ENCODE measurements at places on chromosomes 11 and 22.

- DNase-seq: no peak
These were observed 101.9 kb downstream of the MRTFA start for GRCh38 chr22:40534379-40535188.

DNA sequence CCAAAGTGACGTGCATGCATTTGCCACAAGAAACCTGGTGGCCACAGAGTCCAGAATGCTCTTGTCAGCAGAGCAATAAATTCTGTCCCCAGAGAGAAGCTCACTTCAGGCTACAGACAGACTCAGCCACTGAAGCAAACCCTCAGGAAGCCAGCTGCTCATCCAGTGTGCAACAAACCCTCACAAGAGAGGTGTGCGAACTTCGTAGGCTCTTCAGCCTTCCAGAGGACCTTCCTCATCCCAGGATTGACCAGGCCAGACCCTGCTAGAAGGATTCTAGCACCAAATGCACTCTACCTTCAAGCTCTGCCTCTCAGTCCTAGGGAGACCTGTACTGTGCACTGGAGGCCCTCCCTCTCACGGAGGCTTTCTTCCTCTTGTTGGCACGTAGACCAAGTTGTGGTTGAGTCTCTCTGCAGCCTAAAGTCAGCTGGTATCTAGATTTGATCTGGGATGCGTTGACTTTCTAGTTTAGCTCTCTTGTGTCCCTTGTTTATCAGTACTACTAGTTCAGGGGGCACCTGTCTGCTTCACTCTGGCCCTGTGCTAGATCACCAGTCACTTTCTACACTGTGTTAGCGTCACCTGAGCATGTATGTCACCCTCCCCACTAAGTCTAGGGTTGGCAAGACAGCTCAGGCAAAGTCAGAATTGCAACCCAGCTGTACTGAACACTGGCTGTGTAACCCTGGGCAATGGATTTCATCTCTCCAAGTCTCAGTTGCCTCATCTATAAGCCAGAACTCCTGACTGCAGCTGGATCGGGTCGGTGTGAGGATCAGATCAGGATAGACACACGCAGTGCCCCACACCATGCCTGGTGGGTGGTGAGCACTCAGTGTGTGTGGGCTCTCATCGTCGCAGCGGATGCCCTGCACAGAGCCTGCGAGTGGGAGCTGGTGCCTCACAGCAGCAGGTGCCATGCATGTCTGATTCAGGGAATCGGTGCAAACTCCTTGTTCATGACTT, 22.1 kb upstream of the TMPRSS13 start:
- no peak for DNase-seq

- no peak for DNase-seq
These were observed 943 bp downstream of the DUSP8 start for GRCh38 chr11:1570896-1571759.

GRCh38 chr22:32691101-32691500, 110.4 kb upstream of the TIMP3 start:
- no peak for DNase-seq

DNA sequence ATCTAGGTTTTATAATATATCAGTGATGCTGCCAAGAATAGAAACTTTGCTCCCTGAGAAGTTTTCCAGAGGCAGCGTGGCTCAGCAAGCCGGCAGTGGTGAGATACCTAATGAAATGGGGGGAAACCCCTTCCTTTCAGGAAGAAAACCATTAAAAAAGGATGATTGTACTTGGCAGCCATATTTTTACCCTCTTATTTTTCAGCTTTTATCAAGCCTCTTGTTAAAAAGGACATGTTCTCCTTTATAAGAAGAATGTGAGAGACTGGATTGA, 9.0 kb upstream of the ME3 start:
- no peak for DNase-seq

GRCh38 chr11:123640029-123640428, 14.4 kb downstream of the SCN3B start:
- DNase-seq: no peak

DNA sequence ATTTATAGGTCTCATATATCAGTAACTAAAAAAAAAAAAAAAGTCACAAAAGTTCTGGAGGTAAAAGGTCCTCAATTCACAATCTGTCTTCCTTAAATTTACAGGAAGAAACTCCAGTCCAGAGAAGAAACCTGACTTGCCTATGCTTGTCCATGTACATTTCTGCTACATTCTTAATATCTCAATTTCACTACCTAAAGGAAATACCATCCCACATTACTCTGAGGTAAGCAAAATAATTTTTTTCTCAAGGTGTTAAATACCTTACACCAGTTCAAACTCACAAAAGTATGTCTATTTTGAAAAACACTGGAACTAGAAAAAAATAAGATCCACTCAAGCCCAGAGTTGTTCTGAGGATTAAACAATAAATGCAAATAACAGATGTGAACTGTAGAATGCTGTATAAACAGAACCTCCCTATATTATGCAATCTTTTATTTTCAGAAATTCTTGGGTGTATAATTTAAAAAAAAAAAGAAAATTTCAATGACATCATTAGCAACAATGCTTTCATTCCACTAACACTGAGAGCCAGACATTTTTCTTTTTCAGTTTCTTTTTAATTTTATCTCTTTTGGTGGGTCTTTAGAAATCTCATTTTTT, 49.9 kb upstream of the GDPD4 start:
- no peak for DNase-seq

DNA sequence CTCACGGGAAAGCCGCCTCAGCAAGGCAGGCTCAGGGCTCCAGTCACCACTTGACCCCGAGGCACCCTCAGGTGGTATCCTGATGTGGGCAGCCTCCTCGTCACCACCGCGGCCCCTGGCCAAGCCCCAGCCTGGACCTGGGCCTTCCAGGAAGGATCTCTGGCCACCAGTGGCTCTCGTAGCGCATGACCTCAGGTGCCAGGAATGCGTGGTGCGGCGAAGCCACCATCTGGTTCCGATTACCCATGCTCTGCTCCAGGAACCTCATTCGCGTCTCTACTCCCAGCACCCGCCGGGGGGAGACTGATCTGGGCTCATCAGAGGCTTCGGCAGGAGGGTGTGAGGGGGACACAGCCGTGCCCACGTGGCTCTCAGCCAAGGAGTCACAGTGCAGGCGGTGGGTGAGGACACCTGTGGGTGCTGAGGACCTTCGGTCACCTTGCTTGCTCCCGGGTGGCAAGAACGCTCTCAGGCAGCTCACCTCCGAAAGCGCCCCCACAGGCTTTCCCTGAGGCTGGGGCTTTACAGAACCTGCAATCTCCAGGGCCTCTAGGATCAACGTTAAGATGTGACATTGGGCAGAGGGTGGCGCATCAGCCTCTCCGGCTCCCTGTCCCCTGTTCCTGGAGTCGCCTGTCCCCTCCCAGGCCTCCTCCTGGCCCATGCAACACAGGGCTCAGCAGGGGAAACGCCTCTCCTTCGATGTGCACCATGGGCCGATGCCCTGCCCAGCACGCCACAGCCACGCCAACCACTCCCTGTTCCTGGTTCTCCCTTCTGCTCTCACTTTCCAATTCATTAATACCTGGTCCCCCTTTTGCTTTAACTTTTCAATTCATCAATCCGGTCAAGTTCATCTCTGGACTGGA, 39.0 kb downstream of the TBX1 start:
- DNase-seq: no peak

GRCh38 chr11:79466411-79466810, 25.6 kb upstream of the TENM4 start:
- no peak for DNase-seq

DNA sequence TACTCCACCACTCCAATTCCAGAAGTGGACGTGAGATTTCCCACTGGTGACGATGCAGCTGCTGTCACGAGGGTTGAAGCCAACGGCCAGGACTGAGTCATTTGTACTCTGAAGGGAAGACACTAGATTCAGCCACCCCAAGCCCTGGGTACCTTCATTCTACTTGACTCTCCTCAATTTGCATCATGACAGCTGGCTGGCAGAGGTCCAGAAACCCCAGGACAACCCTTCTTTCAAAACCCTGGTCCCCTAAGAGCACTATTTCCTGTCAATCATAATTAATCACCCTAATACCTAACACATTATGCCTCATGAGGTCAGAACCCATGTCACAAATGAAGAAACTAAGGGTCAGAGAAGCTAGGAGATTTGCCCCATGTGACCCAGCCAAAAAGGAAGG, 4.9 kb downstream of the EML3 start:
- no peak for DNase-seq

- DNase-seq: no peak
These were observed 19.9 kb downstream of the PACSIN2 start for GRCh38 chr22:42994917-42995562.

- DNase-seq: no peak
These were observed 7.7 kb downstream of the SLC37A2 start for GRCh38 chr11:125070699-125071254.

DNA sequence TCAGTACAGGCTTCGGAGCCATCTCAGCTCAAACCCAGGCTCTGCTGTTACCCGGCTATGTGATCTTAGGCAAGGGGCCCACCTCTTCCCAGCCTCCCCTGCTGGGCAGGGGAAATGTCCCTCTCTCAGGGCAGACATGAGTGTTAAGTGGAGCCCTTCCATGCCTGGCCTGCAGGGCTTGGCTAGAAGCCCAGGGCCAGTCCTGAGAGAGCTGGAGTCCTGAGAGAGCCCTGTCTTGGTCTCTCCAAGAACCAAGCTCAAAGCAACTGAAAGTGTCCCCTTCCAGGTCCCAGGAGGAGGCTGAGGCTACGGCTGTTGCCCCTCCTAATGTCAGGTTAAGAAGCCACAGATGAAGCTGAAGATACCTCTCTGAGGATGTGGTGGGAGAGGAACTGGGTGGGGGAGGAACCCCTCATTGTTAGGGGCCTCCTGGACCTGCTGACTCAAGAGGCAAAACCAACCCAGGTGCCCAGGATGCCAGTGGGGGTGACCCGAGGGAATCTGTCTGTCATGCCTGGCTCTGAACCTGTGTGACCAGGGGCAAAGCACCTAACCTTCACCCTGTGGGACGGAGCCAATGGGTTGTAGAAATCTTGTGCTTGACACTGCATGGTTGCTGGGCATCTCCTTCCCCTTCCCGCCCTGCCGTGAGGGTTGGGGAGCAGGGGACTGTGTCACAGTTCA, 4.2 kb downstream of the ZP1 start:
- no peak for DNase-seq

GRCh38 chr11:65493367-65494176, 5.3 kb upstream of the MALAT1 start:
- no peak for DNase-seq

GRCh38 chr11:72217841-72218240, 1.2 kb downstream of the FOLR2 start:
- no peak for DNase-seq

- DNase-seq: no peak
These were observed 9.6 kb upstream of the CERK start for GRCh38 chr22:46747646-46748045.

- no peak for DNase-seq
These were observed 446.6 kb downstream of the DLG2 start for GRCh38 chr11:85180528-85180927.

GRCh38 chr11:20034941-20035340, 125.3 kb downstream of the DBX1 start:
- DNase-seq: no peak

DNA sequence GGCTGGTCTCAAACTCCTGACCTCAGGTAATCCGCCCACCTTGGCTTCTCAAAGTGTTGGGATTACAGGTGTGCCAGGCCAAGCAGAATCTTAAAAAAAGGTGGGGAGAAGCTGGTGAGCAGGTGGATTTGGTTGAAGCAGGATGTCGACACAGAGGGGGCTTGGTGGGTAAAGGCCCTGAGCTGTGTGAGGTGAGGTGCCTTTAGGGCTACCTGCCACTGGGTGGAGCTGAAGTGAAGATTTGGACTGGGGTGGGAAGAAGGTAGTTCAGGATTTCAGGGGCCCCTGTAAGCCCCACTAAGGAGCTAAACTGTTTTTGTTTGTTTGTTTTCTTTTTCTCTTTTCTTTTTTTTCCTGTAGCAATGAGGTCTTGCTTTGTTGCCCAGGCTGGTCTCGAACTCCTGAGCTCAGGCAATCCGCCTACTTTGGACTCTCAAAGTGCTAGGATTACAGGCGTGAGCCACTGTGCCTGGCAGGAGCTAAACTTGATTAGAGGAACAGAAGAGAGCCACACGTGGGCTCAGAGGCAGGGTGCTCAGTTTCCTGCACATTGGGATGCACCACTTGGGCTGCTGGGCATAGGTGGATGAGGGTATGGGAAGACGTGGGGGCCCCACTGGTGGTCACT, 6.0 kb downstream of the P2RX6 start:
- DNase-seq: no peak

- no peak for DNase-seq
These were observed 93.1 kb upstream of the FGF3 start for GRCh38 chr11:69912161-69912910.

DNA sequence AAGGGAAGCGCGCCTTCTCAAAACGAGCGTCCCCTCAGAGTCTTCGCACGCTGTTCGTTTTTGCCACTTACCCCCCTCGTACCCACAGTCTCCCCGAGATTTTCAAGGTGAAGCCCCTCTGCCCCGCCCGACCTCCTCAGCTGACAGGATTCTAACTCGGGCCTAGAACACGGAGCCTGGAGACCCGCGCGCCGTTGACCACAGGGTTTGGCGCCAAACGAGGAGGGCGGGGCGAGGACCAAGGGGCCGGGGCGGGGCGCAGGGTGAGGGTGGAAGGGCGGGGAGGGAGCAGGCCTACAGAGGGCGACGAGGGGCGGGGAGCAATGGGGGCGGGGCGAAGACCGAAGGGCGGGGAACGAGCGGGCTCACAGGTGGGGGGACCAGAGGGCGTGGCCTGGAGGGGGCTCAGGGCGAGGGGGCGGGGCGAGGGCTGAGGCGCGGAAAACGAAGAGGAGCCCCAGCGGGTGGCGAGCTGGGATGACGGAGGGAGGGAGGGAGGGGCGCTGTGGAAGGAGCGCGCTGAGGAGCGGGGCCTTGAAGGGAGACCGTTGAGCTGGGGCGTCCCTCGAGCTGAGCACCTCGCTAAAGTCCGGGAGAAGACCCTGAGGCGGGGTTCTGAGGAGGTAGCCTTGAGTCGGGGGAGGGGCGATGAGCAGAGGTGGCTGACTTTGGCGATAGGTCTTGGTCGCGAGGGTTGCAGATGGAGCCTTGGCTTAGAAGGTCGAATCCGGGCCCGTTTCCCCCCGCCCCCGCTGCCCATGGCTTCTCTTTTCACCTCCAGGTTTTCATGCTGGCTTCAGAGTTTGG, at the start of gene DMC1:
DMC1 (minus strand) TSS at position 212 of the 807 bp plus-strand sequence. CDS start 1,927 bp downstream, outside the sequence.
- DNase-seq: peak; percentile 55

DNA sequence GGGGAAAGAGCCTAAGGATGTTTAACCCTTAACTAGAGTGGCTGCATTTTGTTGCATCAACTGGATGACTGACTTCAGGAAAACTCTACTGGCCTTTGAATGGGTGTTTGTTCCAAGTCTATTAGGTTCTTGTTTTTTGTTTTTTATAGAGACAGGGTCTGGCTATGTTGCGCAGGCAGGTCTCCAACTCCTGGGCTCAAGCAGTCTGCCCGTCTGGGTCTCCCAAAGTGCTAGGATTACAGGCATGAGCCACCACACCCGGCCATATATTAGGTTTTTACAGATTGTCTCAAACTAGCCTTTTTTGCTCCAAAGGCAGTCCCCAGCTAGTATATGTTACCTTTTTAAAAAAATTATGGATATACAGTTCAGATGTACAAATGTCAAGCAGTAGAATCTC, 1.1 kb downstream of the SMARCB1 start:
- no peak for DNase-seq
